ENCODE measurements at places on chromosomes 2 and 18. TPM values are rescaled to one million over a fixed set of nuclear protein-coding genes. Genes with fewer than 3 reads are reported as not detected.
A peak's percentile ranks its signal among the peaks of the same experiment; 100 is the strongest.

DNA sequence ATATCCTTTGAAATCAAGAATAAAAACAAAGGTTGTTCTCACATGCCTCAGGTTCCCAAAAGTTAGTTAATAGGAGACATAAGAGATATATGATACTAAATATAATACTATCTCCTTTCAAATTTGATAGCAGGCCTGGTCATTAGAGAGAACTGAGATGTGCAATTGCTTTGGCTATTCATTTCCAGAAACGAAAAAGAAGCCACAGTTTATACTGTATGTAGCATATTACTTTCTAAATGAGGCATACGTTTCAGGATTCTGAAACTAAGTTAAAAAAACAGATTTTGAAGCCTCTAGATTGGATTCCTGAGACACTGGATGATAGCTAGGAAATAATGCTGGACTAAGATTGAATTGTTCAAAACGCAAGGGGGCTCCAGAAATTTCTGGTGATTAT, 7.1 kb downstream of the PPP1R1C start:
- H3K27me3 ChIP-seq, result no peaks in the 10 kb centered on the region
- H3K36me3 ChIP-seq, result no peaks in the 10 kb centered on the region
- H3K27ac ChIP-seq, result no peak overlapping the region
- no peak for DNase-seq
- no peak overlapping the region for H3K4me3 ChIP-seq

DNA sequence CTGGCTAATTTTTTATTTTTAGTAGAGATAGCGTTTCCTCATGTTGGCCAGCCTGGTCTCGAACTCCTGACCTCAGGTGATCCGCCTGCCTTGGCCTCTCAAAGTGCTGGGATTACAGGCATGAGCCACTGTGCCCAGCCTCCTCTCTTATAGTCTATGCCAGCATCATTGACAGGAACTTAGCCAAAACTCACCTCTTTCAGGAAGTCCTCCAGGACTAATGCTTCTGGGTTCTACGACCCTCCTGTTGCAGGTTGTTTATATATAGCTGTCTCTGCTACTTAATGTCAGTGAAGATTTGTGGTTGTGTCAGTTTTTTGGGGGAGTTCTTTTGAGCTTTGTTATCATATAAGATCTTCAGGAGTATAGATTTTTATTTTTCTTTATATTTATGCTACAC, 112.1 kb upstream of the CDC42EP3 start:
- H3K4me3 ChIP-seq, result no peak overlapping the region
- H3K27ac ChIP-seq, result no peak overlapping the region
- peaks cover 2% of the 10 kb centered on the region for H3K27me3 ChIP-seq
- no peak for DNase-seq

DNA sequence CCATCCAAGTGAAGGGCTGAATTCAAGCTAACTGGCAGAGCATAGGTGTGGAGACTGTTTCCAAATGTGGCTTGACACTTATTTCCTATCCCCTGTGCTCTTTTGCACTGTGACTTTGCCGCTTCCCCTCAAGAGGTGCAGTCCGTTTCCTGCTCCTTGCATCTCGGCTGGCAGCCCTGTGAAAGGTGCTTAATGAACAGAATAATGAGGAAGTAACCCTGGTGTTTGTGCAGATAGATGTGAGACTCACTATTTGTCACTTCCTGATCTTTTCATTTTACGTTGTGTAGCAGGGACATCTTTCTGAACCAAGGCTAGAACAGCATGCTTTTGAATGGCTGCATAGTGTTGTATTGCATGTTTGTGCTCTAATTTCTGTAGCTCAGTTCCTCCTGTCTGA, 60.8 kb downstream of the CEP192 start:
- DNase-seq, result no peak
- peaks cover 63% of the 10 kb centered on the region for H3K36me3 ChIP-seq
- H3K4me1 ChIP-seq, result peaks cover 12% of the 10 kb centered on the region
- H3K27ac ChIP-seq, result peak overlapping the region; percentile 27
- H3K27me3 ChIP-seq, result no peaks in the 10 kb centered on the region

DNA sequence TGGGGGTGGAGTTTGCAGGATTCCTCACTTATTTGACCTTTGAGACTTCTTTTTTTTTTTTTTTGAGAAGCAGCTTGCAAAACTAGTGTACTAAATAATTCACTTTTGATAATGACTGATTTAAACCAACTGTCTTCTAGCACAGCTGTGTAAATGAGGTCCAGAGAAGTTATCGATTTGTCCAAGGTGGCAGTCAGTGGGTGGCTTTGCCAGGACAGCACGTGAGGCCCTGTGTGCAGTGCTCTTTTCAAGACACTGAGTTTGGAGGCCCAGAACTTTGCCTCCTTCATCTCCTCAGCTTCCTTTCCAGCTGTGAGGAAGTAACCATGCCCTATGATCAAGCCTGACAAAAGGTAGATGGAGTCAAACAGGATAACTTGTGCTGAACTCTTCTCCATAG, 92.9 kb upstream of the LCLAT1 start:
- H3K4me1 ChIP-seq, result no peaks in the 10 kb centered on the region
- no peaks in the 10 kb centered on the region for H3K27me3 ChIP-seq
- no peaks in the 10 kb centered on the region for H3K36me3 ChIP-seq
- H3K4me3 ChIP-seq, result no peak overlapping the region

GRCh38 chr2:42754021-42754775, 9.7 kb downstream of the OXER1 start:
- peaks cover 2% of the 10 kb centered on the region for H3K36me3 ChIP-seq
- H3K4me3 ChIP-seq, result no peak overlapping the region
- H3K27me3 ChIP-seq, result no peaks in the 10 kb centered on the region
- H3K27ac ChIP-seq, result no peak overlapping the region
- DNase-seq, result no peak

- H3K27me3 ChIP-seq, result peaks cover 17% of the 10 kb centered on the region
- H3K4me3 ChIP-seq, result no peak overlapping the region
- H3K4me1 ChIP-seq, result no peaks in the 10 kb centered on the region
- no peak overlapping the region for H3K27ac ChIP-seq
- H3K36me3 ChIP-seq, result no peaks in the 10 kb centered on the region
These were observed 39.5 kb downstream of the BCL11A start for GRCh38 chr2:60513996-60514395.

DNA sequence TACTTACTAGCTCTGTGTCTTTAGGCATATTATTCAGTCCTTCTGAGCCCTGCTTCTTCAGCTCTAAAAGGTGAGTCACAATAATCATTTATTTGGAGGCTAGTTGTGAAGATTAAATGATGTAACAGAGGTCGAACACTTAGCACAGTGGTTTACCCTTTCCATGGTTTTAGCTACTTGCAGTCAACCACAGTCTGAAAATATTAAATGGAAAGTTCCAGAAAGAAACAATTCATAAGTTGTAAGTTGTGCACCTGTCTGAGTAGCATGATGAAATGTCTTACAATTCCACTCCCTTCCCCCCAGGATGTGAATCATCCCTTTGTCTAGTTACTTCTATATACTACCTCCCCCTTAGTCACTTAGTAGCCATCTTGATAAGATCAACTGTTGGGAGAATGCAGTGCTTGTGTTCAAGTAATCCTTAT, 217.6 kb upstream of the THUMPD2 start:
- H3K4me1 ChIP-seq, result peaks cover 22% of the 10 kb centered on the region
- no peak for DNase-seq
- H3K27me3 ChIP-seq, result no peaks in the 10 kb centered on the region
- H3K27ac ChIP-seq, result no peak overlapping the region
- no peak overlapping the region for H3K4me3 ChIP-seq
- H3K36me3 ChIP-seq, result no peaks in the 10 kb centered on the region

DNA sequence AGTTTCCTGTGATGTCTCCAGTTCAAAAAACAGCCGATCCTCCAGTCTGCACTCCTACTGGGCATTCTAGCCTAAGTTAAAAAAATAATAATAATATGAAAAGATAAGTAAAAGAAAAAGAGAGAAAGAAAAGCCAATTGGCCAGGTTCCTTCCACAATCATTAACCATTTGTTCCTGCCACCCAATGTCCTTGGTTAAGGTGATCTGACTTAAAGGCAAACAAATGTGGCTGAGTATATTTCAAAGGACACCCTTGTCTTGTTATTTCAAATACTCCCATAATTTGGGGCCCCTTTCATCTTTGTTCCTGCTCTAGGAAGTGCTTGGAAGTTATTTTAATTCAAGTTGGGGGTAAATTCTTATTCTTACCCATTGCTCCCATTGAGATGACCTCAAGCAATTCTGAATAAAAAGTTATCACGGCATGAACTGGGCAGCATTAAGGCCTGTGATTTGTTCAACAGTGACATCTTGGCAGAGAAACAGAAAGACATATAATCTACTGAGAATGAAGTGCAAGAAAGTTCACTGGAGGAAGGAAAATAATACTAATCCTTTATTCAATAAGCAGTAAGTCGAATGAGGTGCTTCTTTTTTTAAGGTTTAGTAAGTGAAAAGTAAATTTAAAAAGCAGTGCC, 1054.5 kb upstream of the FANCL start:
- H3K27ac ChIP-seq, result no peak overlapping the region
- no peaks in the 10 kb centered on the region for H3K27me3 ChIP-seq
- no peak overlapping the region for H3K4me3 ChIP-seq
- no peak for DNase-seq
- no peaks in the 10 kb centered on the region for H3K4me1 ChIP-seq
- H3K36me3 ChIP-seq, result no peaks in the 10 kb centered on the region

GRCh38 chr2:141824790-141825189, 306.0 kb downstream of the LRP1B start:
- H3K27me3 ChIP-seq, result no peaks in the 10 kb centered on the region
- no peaks in the 10 kb centered on the region for H3K4me1 ChIP-seq
- no peak for DNase-seq
- no peak overlapping the region for H3K27ac ChIP-seq
- H3K4me3 ChIP-seq, result no peak overlapping the region

DNA sequence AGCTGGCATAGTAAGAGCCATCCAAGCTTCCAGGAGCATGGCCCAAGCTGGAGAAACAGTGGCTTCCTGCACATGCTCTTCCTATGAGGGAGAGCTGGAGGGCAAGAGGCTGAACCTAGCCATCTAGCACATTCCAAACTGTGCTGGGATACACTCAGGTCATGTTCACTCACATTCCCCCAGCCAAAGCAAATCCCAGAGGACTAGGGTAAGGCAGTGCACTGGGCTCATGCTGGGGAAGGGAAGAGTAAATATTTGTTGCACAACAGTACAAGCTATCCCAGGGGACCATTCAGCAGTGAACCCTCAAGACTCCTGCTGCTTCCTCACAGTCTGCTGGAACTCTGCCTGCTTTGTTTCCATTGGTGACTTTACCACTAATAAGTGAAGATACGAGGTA, 20.7 kb upstream of the GYPC start:
- no peak overlapping the region for H3K27ac ChIP-seq
- no peaks in the 10 kb centered on the region for H3K36me3 ChIP-seq
- no peak for DNase-seq
- no peak overlapping the region for H3K4me3 ChIP-seq
- no peaks in the 10 kb centered on the region for H3K4me1 ChIP-seq
- H3K27me3 ChIP-seq, result peaks cover 19% of the 10 kb centered on the region

GRCh38 chr2:1234731-1235308, 178.4 kb upstream of the TPO start:
- DNase-seq, result no peak
- H3K4me1 ChIP-seq, result no peaks in the 10 kb centered on the region
- no peak overlapping the region for H3K4me3 ChIP-seq
- H3K27ac ChIP-seq, result no peak overlapping the region

- DNase-seq, result no peak
- H3K27ac ChIP-seq, result no peak overlapping the region
- H3K36me3 ChIP-seq, result no peaks in the 10 kb centered on the region
- peaks cover 3% of the 10 kb centered on the region for H3K4me1 ChIP-seq
- H3K4me3 ChIP-seq, result no peak overlapping the region
These were observed 156.9 kb downstream of the LAMA3 start for GRCh38 chr18:23845988-23846630.

The HJURP gene
- total RNA-seq, result 139 TPM

The MAP3K19 gene
- total RNA-seq, result not detected

The KYNU gene
- not detected for total RNA-seq

The GBX2 gene
- not detected for total RNA-seq

The MAP2 gene
- 0.12 TPM for total RNA-seq
